Esophagus squamous epithelium (tissue), 5 donors: ENCODE measurements at places on chromosomes 2 and 18.

DNA sequence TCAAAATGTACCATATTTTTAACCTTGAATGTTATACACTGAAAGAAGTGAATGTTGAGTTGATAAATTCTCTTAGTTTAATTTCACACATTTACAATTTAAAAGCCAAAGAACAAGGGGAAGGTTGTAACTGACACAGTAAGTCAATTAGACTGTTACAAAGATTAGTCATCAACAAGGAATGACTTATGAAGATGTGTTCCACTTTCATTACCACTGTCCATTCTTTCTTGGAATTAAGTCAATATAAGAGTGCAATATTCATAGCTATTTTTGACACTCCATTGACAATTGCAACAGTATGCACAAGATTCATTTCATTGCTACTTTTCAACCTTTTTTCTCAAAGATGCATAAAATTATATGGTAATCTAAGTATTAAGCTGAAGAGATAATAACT, 291.3 kb downstream of the RIT2 start:
- no peak for DNase-seq

DNA sequence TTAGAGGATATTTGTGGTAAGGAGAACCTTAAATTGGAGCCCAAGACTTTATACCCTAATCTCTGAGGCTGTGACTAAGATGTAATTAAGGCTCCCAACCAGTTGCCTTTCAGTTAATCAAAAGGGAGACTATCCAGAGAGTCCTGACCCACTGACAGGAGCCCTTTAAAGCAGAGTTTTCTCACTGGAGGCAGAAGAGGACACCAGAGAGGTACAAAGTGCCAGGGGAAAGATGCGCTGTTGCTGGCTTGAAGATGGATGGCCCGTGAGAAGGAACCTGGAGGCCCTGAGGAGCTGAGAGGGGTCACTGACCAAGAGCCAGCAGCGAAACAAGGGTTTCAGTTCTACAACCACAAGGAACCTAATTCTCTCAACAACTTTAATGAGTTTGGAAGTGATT, 137.3 kb downstream of the TMEM131 start:
- DNase-seq, result no peak

DNA sequence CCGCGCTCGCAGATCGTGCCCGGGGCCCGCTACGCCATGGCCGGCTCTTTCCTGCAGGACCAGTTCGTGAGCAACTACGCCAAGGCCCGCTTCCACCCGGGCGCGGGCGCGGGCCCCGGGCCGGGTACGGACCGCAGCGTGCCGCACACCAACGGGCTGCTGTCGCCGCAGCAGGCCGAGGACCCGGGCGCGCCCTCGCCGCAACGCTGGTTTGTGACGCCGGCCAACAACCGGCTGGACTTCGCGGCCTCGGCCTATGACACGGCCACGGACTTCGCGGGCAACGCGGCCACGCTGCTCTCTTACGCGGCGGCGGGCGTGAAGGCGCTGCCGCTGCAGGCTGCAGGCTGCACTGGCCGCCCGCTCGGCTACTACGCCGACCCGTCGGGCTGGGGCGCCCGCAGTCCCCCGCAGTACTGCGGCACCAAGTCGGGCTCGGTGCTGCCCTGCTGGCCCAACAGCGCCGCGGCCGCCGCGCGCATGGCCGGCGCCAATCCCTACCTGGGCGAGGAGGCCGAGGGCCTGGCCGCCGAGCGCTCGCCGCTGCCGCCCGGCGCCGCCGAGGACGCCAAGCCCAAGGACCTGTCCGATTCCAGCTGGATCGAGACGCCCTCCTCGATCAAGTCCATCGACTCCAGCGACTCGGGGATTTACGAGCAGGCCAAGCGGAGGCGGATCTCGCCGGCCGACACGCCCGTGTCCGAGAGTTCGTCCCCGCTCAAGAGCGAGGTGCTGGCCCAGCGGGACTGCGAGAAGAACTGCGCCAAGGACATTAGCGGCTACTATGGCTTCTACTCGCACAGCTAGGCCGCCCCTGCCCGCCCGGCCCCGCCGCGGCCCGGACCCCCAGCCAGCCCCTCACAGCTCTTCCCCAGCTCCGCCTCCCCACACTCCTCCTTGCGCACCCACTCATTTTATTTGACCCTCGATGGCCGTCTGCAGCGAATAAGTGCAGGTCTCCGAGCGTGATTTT, 7.6 kb downstream of the TBR1 start:
- DNase-seq, result no peak

GRCh38 chr2:230152334-230152733, 67.5 kb downstream of the SP110 start:
- DNase-seq, result no peak

GRCh38 chr18:74453016-74453566, 4.0 kb downstream of the DIPK1C start:
- no peak for DNase-seq

DNA sequence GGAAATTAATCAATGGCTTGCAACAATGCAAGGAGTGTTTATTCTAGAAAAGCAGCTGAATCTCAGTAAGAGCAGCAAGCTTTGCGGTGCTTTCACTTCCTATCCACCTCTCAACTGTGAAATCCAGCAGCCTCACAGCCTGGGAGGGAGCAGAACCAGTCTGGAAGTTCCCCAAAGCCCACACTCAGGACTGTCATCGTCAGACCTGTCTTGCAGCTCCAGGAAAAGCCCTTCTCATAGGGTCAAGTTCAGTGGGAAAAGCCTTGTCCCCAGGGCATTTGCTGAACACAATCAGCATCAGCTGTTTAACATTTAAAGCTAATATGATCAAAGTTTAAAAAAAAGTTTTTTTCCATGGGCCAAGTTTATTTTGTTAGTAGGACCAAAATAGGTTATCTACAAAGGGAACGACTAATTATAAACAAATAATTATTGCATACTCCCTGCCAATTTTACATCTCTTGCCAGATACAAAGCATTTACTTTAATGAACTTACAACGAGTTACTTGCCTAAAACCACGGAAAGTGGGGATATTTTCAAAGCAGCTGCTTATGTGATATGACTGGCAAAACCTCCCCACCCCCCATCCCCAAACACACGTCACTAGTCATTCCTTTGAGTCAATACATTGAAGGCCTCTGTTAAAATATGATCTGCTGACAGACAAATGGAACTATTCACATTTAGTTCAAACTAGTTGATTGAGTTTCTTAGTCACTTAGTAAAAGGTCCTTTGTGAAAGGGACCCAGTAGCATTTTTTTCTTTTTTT, 36.8 kb downstream of the PARD6G start:
- DNase-seq, result no peak

DNA sequence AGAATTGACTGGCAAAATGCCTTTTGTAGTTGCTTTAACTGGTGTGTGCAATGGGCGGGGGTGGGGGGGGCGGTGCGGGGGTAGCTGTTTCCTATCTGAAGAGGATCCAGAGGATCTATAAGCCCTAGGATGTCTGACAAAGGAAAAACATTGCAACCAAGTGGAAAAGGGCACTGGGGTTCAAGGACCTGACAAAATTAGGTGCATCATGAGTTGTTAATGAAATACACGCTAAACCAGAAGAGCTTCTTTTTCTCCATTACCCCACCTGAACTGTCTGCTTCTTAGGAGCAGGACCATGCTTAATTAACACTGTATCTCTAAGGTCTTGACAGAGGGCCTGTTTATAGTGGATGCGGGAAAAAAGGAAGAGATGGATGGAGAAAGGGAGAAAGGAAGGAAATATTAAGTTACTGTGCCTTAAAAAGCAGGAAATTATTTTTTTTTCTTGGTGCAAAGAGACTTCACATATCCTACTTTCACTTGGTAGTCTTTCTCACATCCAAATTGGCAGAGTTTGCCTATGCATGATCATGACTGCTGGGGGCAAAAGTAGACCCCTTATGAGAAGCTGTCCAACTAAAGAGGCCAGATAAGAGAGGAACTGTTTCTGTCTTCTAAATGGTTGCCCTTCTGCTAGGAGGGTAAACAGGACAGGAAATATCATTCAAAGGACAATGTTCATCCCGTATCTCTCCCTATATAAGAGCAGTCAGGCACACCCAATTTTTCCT, 4.6 kb downstream of the RND3 start:
- no peak for DNase-seq

DNA sequence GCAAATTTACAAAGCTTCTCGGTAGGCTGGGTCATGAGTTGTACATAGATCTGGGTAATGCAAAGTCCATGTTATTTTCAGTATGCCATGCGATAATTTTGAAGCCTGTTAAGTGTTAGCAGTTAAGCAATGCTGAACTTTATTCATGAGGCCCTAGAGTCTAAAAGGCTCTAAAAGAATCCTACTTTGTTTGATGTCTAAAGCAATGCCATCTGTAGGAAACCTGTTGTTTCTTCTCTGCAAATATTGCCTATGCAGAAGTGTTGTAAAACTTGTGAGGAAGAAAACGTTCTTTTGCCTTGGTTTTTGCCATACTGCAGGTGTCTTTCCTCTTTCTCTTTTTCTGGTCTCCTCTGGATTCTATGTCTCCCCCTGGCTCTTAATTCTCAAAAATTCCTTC, 9.1 kb downstream of the ARHGAP15 start:
- no peak for DNase-seq

- no peak for DNase-seq
Measured at GRCh38 chr2:59584958-59585357, 968.5 kb downstream of the BCL11A start.

DNA sequence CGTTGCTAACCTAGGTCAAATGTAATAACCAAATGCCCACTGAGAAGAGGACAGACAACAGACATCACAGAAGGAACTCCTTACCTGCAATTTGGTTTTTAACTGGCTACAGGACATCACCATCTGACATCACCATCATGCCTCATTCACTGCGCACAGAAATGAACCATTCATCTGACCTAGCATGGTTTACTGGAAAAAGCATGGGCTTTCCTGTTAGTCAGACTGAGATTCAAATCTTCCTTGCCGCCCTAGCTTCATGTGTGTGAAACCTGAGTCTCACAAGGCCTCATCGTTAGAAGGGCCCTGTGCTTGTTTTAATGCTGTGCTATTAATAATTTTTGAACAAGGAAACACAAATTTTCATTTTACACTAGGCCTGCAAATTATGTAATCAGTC, 1.1 kb upstream of the HIBCH start:
- no peak for DNase-seq

- no peak for DNase-seq
Measured at GRCh38 chr2:86445436-86445835, 4.3 kb downstream of the KDM3A start.

DNA sequence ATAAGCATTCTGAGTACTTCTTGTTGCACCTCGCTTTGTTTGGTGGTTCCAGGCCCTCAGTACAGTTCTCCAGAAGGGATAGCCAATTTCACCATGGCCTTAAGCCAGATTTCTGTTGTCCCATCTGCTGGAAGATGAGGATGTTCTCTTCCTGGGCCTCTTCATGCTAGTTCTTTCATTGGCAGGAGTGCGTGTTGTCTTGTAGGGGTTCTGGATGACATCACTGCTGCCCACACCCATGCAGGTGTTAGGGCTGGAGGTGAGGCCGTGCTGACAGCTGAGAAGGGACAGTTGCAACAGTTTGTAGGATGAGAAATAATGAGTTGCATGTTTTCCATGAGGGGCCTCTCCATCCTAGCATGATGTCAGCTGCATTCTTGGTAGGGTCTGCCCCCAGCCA, 142.9 kb downstream of the LDLRAD4 start:
- no peak for DNase-seq

DNA sequence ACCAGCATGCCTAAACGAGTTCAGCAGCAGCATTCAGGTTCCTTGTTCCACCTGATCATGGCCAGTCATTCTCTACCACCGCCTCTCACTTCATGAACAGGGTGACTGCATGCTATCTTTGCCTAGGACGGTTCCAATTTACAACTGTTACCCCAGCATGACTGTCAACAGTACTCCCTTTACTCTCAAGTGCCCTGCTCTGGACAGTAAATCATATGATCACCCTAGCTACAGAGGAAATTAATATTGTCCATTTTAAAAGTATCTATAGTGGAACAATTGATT, 25.7 kb downstream of the MGAT4A start:
- no peak for DNase-seq

DNA sequence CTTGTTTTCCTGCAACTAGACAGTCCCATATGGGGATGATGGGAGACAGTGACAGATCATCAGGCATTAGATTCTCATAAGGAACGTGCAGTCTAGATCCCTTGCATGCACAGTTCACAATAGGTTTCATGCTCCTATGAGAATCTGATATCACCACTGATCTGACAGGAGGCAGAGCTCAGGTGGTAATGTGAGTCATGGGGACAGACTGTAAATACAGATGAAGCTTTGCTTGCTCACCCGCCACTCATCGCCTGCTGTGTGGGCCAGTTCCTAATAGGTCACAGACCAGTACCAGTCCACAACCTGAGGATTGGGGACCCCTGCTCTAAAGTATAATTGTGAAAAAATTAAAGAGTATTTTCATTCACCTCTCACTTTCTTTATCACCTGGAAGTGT, 23.6 kb upstream of the RAB1A start:
- DNase-seq, result no peak

DNA sequence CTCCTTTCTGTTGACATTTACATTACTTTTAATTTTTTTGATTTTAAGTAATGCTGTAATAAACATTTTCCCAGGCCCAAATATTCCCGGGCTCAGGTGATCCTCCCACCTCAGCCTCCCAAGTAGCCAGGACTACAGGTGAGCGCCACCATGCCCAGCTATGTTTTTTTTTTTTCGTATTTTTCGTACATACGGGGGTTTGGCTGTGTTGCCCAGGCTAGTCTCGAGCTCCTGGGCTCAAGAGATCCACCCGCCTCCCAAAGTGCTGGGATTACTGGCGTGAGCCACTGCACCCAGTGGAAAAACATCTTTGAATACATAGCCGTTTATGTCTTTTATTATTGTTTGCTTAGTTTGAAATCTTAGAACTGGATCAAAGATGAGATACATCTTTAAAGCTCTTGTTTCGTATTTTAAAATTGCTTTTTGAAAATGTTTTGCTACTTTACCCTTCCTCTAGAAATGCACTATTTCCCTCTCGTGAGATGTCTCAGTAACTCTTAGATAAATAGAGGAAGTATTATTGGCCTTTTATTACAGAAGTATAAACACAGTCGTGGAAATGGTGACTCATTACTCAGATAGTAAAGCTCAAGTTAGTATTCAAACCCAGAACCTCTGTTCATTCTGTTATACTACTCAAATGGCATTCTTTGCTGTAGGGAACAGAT, 2.4 kb downstream of the SMCHD1 start:
- DNase-seq, result no peak

GRCh38 chr2:90207454-90208058, 1516.1 kb downstream of the RPIA start:
- DNase-seq, result no peak

- DNase-seq, result no peak
Measured at GRCh38 chr2:83471655-83472054, 987.4 kb downstream of the SUCLG1 start.

DNA sequence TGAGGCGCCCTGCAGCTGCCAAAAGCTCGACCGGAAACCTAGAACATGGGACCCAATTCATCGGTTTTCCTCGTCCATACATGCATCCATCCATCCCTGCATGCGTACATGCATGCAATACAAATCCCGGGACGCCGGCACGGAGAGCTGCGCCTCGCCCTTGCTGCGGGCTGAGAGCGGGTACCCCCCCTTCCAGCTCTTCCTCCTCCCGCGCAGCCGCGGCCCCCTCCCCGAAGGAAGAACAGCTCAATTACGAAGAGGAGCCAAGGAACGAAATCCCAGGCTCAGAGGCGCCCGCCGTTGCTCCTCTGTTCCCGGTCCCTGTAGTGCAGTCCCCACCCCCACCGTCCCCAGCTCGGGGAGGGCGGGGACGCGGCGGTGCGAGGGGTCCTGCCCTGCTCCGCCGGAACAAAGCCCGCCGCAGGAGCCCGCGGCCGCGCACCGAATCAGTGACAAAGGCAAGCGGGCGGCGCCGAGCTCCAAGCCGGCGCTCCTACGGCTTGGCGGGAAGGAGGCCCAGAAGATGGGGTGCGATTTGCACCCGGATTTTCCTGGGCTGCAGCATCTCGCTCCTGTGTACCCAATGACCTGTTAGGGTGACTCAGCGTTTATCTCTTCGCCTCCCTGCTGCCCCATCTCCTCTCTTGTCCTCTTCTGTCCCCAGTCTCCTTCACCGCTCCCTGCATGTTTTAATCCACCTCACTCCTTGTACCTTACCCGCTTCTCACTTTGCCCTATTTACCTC, 8.9 kb upstream of the POU3F3 start:
- DNase-seq, result no peak
